ENCODE measurements at places on chromosomes 12 and 14.

DNA sequence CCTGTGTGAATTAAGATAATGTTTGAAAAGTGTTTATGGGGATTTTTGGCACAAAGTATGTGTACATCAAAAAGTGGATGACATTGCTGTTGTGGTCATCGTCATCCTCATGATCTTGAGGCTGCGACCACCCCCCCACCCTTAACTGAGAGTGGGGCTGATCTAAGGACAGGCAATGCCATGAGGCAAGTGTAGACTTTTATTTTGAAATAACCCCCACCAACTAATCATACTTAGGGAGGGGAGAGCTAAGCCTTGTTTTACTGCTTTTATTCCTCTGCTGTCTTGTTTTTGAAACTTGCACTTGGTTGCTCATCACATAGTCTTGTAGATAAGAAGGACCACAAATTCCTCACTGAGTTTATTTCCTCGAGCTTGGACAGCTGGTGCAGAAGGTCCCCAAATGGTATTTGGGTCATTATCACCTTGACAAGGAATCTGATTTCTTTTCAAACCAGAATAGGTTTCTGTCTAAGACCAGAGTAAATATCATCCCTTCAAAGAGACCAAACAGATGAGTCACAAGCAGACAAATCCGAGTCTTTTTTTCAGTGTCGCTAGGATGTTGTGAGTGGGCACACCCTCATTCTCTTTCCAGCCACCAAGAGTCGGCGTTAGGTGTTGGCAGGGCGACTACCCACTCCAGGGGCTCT lies 23.9 kb upstream of the SMOC1 start:
- no peak for DNase-seq

DNA sequence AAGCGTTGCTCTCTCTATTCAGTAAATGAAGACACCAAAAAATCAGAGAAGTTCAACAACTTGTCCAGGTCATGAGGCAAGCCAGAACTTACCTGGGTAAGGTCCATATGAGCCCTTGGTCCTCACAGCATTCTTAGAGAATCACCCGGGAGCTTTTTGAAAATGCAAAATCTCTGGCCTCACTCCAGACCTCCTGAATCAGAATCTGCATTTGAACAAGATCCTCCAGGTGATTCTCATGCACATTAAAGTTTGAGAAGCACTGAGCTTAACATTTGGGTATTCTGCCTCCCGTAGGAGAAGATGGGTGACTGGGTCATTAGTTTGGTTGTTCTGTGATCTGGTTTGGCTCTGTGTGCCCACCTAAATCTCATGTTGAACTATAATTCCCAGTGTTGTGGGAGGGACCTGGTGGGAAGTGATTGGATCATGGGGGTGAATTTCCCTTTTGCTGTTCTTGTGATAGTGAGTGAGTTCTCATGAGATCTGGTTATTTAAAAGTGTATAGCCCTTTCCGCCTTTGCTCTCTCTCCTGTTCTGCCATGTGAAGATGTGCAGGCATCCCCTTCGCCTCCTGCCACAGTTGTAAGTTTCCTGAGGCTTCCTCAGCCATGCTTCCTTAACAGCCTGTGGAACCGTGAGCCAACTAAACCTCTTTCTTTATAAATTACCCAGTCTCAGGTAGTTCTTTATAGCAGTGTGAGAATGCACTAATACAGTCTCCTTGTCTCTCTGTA lies 221.2 kb downstream of the RAD51B start:
- DNase-seq, result no peak

GRCh38 chr12:47223031-47223847 lies 143.5 kb upstream of the AMIGO2 start:
- DNase-seq, result no peak

DNA sequence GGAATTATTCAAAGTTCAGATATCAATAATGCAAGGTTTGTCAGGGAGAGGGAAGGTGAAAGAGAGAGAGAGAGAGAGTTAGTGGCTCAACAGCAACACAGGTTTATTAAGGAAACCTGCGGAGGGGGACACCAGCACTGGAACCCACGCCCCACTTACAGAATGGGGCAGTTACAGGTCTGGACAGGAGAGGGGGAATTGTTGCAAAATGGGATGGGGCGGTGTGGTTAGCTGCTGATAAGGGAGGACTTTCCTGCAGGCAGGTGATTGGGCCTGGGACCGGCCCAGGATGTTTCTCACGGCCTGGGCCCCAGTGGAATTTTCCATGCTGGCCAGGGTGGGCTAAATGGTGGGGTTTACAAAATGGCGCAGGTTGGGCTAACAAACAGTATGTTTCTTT lies 278.2 kb upstream of the SLC16A7 start:
- DNase-seq, result no peak

DNA sequence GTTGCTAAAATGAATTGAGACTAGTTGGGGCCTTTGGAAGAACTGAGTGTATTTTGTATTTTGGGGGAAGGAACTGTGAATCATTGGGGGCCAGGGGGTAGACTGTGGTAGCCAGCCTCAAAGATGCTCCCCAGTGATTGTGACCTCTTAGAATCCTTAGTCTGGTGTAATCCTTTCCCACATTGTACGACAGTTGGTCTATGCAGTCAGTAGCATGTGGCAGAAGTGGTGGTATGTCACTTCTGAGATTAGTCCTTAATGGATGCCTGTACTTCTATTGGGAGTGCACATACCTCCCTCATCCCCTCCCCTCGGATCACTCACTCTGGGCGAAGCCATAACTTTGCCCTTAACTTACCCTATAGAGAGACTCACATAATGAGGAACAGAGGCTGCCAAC lies 48.0 kb downstream of the USP15 start:
- no peak for DNase-seq

GRCh38 chr14:96176811-96177211 lies 27.8 kb upstream of the BDKRB2 start:
- DNase-seq, result no peak

DNA sequence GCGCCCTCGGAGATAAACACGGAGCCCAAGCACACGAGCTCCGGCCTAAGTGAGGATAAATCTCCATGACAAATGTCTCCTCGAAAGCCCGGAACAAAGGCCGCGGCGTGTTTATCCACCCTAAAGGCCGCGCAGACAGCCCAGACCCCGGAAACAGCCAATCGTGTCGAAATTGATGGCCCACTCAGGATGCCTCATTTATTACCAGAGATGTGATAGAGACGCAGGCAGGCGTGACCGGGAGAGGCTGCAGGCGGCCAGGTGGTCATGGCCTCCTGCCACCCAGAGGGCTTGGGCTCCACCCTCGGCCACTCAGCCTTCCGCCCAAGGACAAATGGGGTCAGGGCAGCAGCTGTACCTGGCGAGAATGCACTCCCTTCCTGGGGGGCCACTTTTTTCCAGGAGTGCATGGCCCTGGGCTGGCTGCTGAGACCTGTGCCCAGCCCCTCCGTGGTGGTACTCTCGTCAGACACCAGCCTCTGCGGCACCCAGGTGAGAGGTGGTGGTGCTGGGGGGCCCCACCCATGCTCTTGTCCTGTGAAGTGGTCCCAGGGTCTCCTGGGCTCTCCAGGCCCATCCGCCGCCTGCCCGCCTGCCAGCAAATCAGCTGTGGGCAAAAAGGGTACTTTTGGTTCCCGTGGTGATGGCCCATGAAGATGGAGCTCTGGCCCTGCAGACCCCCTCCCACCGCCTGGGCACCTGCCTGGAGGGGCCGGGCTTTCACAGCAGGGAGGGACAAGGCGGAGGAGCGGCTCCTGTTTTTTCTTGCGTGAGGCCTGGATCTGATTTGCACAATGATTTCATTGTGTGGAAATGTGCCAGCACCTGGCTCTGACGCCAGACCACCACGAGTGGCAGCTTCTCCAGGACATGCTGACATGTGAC lies 211.5 kb upstream of the C14orf180 start:
- no peak for DNase-seq

- no peak for DNase-seq
These were observed 873.6 kb downstream of the C12orf50 start for GRCh38 chr12:87155621-87156020.

DNA sequence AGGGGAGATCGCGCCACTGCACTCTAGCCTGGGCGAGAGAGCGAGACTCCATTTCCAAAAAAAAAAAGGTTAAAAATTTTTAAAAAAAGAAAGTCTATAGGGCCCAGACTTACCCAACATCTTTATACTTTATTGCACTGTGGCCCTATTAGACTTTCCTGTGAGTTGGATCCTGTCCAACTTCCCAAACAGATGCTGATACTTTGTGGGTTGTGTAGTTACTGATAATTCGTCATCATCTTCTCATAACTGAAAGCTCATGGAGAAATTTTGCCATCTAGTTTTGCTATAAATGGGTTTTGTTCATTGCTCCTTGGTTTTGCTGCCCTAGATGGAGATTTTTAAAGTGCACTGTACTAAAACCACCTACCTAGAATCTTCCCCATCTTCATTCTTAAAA lies 31.1 kb downstream of the APOBEC1 start:
- DNase-seq, result no peak

DNA sequence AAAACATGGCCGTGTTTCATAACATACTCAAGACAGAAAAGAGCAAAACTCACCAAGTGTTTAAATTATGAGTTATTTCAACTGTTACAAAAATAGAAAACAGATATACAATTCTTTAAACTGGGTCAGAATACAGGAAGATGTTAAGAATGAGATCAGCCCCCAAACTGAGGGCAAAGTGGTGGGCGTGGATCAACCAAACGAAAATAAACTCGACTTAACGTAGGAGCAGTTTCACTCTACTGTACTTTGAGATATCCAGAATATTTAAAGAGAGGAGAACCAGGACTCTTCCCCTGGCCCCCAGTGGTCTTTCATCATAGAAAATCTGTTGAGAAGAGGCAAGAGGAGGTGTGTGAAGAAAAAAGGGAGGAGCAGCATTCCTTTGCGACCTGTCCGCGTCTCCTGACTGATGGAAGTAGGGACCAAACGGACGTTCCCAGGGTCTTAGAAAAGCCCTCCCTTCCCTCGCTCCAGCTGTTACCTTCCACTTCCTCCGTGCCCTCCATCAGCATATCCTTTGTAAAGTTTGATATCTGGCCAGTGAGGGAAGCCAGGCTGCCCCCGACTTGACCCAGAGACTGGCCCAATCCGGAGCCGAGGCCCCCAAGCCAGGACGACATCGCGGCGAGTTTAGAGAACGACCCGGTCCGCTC lies 668 bp downstream of the TRIP11 start:
- DNase-seq, result no peak

DNA sequence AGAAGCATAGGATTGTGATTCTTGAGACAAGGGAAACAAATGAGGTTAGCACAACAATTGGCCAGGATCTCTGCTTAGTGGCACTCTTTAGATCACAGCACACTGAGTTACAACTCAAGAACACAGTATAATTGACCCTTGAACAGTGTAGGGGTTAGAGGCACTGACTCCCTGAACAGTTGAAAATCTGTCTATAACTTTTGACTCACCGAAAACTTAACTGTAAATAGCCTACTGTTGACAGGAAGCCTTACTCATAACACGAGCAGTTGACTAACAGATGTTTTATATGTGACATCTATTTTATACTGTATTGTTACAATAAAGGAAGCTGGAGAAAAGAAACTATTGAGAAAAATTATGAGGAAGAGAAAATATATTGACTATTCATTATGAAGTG lies 296.1 kb downstream of the RERGL start:
- DNase-seq, result no peak

DNA sequence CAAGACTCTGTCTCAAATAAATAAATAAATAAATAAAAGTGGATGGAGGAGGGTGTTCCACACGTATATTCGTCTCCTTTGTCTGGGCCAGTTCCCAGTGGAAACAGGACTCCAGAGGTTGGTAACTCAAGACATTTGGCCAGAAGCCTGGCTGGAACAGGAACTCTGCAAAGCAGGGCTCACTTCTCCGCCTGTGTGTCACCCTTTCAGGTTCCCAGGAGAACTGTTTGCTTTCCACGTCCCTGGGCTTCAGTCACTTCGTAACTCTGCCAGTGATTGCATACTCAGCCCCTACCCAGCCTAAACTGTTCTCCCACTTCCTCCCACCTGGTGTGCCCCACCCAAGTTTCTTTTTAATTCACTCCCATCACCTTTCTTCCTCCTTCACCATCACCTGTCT lies 7.0 kb upstream of the UBE2N start:
- no peak for DNase-seq

GRCh38 chr12:56775638-56776037 lies 12.5 kb downstream of the HSD17B6 start:
- DNase-seq, result no peak

DNA sequence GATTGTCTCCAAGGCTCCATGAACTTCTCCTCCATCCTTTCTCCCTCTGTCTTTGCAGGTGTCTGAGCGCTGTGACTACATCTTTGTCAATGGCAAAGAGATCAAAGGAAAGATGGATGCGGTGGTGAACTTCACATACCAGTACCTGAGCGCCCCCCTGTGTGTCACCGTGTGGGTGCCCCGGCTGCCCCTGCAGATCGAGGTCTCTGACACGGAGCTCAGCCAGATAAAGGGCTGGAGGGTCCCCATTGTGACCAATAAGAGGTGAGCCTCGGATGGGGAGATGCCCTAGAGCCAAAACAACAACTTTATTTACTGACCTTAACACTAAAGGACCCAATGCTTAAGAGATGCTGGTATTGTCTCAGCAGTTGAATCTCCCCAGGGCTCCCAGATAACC lies 130.0 kb downstream of the SLC15A4 start:
- no peak for DNase-seq

GRCh38 chr14:67541448-67542387 lies 8.6 kb downstream of the PLEKHH1 start:
- DNase-seq, result no peak

GRCh38 chr14:89906000-89906399 lies 48.5 kb downstream of the EFCAB11 start:
- no peak for DNase-seq

DNA sequence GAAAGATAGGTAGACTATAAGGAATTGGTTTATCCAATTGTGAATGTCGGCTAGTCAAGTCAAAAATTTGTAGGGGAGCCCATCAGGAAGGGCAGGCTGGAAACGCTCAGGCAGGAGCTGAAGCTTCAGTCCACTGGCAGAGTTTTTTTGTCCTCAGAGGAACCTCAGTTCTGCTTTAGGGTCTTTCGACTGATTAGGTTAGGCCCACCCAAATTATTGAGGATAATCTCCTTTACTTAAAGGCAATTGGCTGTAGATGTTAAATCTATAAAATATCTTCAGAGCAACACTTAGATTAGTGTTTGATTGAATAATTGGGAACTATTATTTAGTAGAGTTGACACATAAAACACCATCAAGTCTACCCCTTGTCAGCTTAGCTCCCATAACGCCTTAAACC lies 105.5 kb upstream of the ARHGAP5 start:
- no peak for DNase-seq

GRCh38 chr12:3882896-3883564 lies 9.8 kb upstream of the PARP11 start:
- DNase-seq, result no peak

GRCh38 chr12:32860192-32860591 lies 36.4 kb downstream of the PKP2 start:
- DNase-seq, result no peak

- peak; percentile 34 for DNase-seq
These were observed 127.0 kb downstream of the ERC1 start for GRCh38 chr12:1117970-1118563.

GRCh38 chr12:29510591-29511185 lies 13.2 kb upstream of the OVCH1 start:
- DNase-seq, result no peak

DNA sequence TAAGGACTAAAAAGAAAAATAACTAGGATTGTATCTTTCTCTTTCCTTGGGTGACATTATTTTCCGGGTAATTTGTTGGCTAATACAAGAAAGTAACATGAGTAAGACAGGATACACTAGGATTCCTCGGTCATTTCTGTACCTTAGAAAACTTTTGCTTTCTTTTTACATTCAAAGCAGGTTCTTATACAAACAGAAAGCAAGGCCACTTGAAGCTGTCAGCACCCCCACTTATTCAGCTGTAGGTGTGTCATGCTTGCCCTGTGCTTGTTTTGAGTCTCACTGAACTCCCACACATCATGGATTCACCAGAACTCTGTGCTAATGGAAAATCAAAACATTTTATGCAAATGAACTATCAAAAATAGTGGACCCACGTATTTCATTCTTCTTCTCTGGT lies 266.8 kb upstream of the CLEC14A start:
- no peak for DNase-seq
